ENCODE measurements at places on chromosomes 4 and X. TPM values are rescaled to one million over a fixed set of nuclear protein-coding genes. Genes with fewer than 3 reads are reported as not detected.

GRCh38 chrX:115940888-115941332, 229.6 kb upstream of the AGTR2 start:
- no peaks in the 10 kb centered on the region for H3K36me3 ChIP-seq
- H3K4me3 ChIP-seq: no peak overlapping the region
- peak; percentile 28 for DNase-seq
- no peaks in the 10 kb centered on the region for H3K27me3 ChIP-seq
- H3K4me1 ChIP-seq: peaks cover 1% of the 10 kb centered on the region
- H3K27ac ChIP-seq: no peak overlapping the region

- no peak overlapping the region for H3K27ac ChIP-seq
- no peak overlapping the region for H3K4me3 ChIP-seq
- H3K27me3 ChIP-seq: no peaks in the 10 kb centered on the region
- H3K36me3 ChIP-seq: no peaks in the 10 kb centered on the region
- no peak for DNase-seq
Measured at GRCh38 chr4:42673082-42673425, 16.1 kb upstream of the ATP8A1 start.

Gene FGFBP1
- not detected for total RNA-seq

- H3K4me3 ChIP-seq: no peak overlapping the region
- H3K4me1 ChIP-seq: no peaks in the 10 kb centered on the region
- H3K27ac ChIP-seq: no peak overlapping the region
- no peaks in the 10 kb centered on the region for H3K36me3 ChIP-seq
- no peak for DNase-seq
- no peaks in the 10 kb centered on the region for H3K27me3 ChIP-seq
Measured at GRCh38 chr4:138334346-138335016, 92.3 kb upstream of the SLC7A11 start.

- peaks cover 2% of the 10 kb centered on the region for H3K27me3 ChIP-seq
- H3K36me3 ChIP-seq: no peaks in the 10 kb centered on the region
- peaks cover 3% of the 10 kb centered on the region for H3K4me1 ChIP-seq
- no peak overlapping the region for H3K27ac ChIP-seq
- DNase-seq: no peak
Measured at GRCh38 chrX:41589634-41590270, 99.0 kb upstream of the GPR34 start.

- peak within 1 kb of the TSS; percentile 90 for H3K27ac ChIP-seq
- peaks cover 4% of the 10 kb centered on the region for H3K27me3 ChIP-seq
- DNase-seq: peak; percentile 73
Measured at GRCh38 chrX:110317820-110318663, at the start of gene AMMECR1. Gene AMMECR1, minus strand, starts transcription at chrX:110318085. Its CDS starts 14 bp downstream, at chrX:110318071.

- no peak overlapping the region for H3K27ac ChIP-seq
- no peak for DNase-seq
- H3K36me3 ChIP-seq: peaks cover 11% of the 10 kb centered on the region
- H3K27me3 ChIP-seq: no peaks in the 10 kb centered on the region
- no peaks in the 10 kb centered on the region for H3K4me1 ChIP-seq
Measured at GRCh38 chr4:97942137-97942536, 201.1 kb downstream of the STPG2 start.

Gene ATG4A
- 11.7 TPM for total RNA-seq

Gene NLRP2B
- total RNA-seq: not detected

Gene RTL3
- not detected for total RNA-seq

Gene ABCD1
- 13.5 TPM for total RNA-seq

DNA sequence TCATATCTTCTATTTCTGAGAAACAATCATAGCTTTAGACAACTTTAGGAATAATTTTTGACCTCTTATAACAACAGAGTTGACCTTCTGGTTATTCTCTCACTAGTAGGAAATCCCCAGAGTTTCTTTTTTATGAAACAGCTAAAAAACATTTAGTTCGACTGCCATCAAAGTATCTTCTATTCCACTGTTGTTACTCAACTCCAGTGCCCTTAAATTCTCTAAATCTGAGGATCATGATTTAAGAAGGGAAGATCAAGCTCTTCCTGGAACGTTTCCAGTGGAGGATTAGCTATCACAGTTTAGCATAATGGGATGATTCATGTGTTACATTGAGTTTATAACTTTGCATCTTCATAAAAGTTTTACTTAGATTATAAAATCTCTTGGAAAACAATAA, 134.9 kb upstream of the VEGFC start:
- H3K27ac ChIP-seq: no peak overlapping the region
- no peak for DNase-seq
- H3K4me3 ChIP-seq: no peak overlapping the region
- H3K27me3 ChIP-seq: no peaks in the 10 kb centered on the region

GRCh38 chr4:76326515-76326914, 20.0 kb downstream of the STBD1 start:
- H3K27me3 ChIP-seq: peaks cover 4% of the 10 kb centered on the region
- DNase-seq: no peak
- H3K36me3 ChIP-seq: peaks cover 9% of the 10 kb centered on the region
- H3K4me3 ChIP-seq: no peak overlapping the region
- H3K27ac ChIP-seq: no peak overlapping the region

DNA sequence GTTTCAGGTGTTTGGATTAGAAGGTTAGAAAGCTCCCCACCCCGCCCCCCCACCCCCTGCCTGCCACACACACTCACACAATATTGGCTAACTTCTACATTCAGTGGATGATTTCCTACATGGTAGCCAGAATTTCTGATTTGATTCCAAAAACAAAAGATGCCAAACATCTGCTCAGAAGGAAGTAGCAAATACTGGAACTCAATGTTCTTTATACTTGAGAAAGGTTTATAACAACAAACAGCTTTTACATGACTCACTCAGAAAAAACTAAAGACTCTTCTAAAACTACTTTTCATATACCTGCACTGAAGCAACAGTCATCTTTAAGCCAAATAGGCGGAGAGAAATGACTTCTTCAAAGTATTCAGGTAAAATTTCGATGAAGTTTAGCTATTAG, 750.5 kb upstream of the POU3F4 start:
- no peak for DNase-seq
- H3K27me3 ChIP-seq: peaks cover 3% of the 10 kb centered on the region

GRCh38 chr4:23348789-23349498, 540.9 kb downstream of the PPARGC1A start:
- no peak for DNase-seq
- H3K36me3 ChIP-seq: no peaks in the 10 kb centered on the region
- H3K4me1 ChIP-seq: peaks cover 8% of the 10 kb centered on the region
- H3K4me3 ChIP-seq: no peak overlapping the region
- no peak overlapping the region for H3K27ac ChIP-seq

GRCh38 chr4:53068755-53069330, 206.7 kb downstream of the RASL11B start:
- no peak overlapping the region for H3K27ac ChIP-seq
- H3K4me1 ChIP-seq: no peaks in the 10 kb centered on the region
- H3K27me3 ChIP-seq: no peaks in the 10 kb centered on the region

DNA sequence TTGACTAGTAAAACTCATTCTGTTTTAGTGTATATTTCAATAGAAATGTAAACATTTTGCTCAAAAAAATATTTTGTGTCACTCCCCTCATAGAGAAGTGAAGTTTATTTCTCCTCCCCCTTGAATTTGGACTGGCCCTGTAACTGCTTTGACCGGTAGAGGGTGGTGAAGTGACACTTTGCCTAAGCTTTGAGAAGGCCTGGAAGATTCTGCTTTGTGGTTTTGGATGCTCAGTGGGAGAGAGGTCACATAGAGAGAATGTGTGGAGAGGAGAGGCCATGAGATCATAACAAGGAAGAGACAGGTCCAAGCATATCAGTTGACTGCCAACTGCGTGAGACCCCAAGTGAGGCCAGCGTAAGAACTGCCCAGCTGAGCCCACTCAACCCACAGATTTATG, 19.1 kb upstream of the ARX start:
- no peak overlapping the region for H3K27ac ChIP-seq
- no peak overlapping the region for H3K4me3 ChIP-seq
- no peak for DNase-seq
- H3K36me3 ChIP-seq: no peaks in the 10 kb centered on the region
- no peaks in the 10 kb centered on the region for H3K27me3 ChIP-seq

GRCh38 chr4:8577046-8577445, 3.1 kb upstream of the GPR78 start:
- peaks cover 7% of the 10 kb centered on the region for H3K27me3 ChIP-seq
- H3K4me3 ChIP-seq: no peak overlapping the region
- H3K27ac ChIP-seq: no peak overlapping the region
- no peak for DNase-seq
- peaks cover 2% of the 10 kb centered on the region for H3K4me1 ChIP-seq

Gene PDE6B
- 2.3 TPM for total RNA-seq

DNA sequence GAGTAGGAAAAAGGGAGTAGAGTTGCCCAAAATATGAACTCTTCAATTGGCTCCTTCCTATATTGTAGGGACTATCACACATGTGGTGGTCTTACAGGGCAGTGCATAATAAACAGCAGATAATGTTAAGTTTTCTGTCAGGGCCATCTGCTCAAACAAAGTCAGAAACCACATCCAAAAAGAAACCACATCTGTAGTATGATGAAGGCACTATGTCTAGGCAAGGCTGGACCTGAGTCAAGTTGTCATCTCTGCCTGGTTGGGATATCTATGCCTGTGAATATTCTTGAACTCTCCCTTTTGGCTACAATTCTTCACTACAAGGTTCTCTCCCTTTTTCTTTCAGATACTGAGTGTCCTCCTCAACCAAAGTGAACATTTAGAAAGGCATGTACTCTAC, 109.4 kb upstream of the C1GALT1C1 start:
- no peaks in the 10 kb centered on the region for H3K36me3 ChIP-seq
- no peaks in the 10 kb centered on the region for H3K4me1 ChIP-seq
- DNase-seq: no peak
- H3K27ac ChIP-seq: no peak overlapping the region
- H3K4me3 ChIP-seq: no peak overlapping the region

- H3K27me3 ChIP-seq: no peaks in the 10 kb centered on the region
- H3K36me3 ChIP-seq: no peaks in the 10 kb centered on the region
- no peak overlapping the region for H3K4me3 ChIP-seq
- H3K27ac ChIP-seq: no peak overlapping the region
Measured at GRCh38 chr4:14877246-14878225, 124.7 kb upstream of the CPEB2 start.

GRCh38 chr4:15240764-15241163, 187.1 kb upstream of the C1QTNF7 start:
- no peaks in the 10 kb centered on the region for H3K4me1 ChIP-seq
- DNase-seq: no peak
- no peak overlapping the region for H3K27ac ChIP-seq
- no peaks in the 10 kb centered on the region for H3K36me3 ChIP-seq
- no peaks in the 10 kb centered on the region for H3K27me3 ChIP-seq
- H3K4me3 ChIP-seq: no peak overlapping the region

- H3K27me3 ChIP-seq: no peaks in the 10 kb centered on the region
- H3K27ac ChIP-seq: no peak overlapping the region
- no peaks in the 10 kb centered on the region for H3K36me3 ChIP-seq
- H3K4me3 ChIP-seq: no peak overlapping the region
- DNase-seq: no peak
Measured at GRCh38 chr4:124948976-124949597, 236.6 kb upstream of the ANKRD50 start.

DNA sequence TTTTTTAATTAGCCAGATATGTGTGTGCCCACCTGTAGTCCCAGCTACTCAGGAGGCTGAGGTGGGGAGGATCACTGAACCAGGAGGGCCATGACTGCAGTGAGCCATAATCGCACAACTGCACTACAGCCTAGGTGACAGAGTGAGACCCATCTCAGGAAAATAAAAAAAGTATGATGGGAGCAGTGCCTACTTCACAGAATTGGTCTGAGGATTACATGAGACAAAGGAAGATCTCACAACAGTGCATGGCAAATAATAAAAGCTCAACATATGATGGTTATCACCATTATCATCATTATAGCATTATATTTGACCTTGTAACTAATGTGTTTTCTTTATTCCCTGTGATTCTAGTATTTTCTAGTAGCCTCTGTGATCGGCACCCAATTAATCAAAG, 19.9 kb upstream of the DCHS2 start:
- H3K27ac ChIP-seq: no peak overlapping the region
- no peak overlapping the region for H3K4me3 ChIP-seq
- H3K27me3 ChIP-seq: peaks cover 7% of the 10 kb centered on the region
- DNase-seq: no peak
- H3K4me1 ChIP-seq: peaks cover 28% of the 10 kb centered on the region

- no peak for DNase-seq
- peaks cover 9% of the 10 kb centered on the region for H3K27me3 ChIP-seq
- H3K4me3 ChIP-seq: no peak overlapping the region
- no peak overlapping the region for H3K27ac ChIP-seq
- H3K36me3 ChIP-seq: peaks cover 9% of the 10 kb centered on the region
Measured at GRCh38 chr4:1055721-1056590, 44.5 kb downstream of the FGFRL1 start.

- H3K4me1 ChIP-seq: peaks cover 1% of the 10 kb centered on the region
- H3K27me3 ChIP-seq: no peaks in the 10 kb centered on the region
- H3K4me3 ChIP-seq: no peak overlapping the region
- H3K27ac ChIP-seq: no peak overlapping the region
Measured at GRCh38 chr4:13493793-13494192, 9.7 kb upstream of the RAB28 start.

GRCh38 chr4:17773135-17773698, 8.2 kb downstream of the FAM184B start:
- H3K4me1 ChIP-seq: no peaks in the 10 kb centered on the region
- H3K27me3 ChIP-seq: peaks cover 3% of the 10 kb centered on the region
- H3K27ac ChIP-seq: no peak overlapping the region
- no peak for DNase-seq

Gene BMX
- not detected for total RNA-seq

DNA sequence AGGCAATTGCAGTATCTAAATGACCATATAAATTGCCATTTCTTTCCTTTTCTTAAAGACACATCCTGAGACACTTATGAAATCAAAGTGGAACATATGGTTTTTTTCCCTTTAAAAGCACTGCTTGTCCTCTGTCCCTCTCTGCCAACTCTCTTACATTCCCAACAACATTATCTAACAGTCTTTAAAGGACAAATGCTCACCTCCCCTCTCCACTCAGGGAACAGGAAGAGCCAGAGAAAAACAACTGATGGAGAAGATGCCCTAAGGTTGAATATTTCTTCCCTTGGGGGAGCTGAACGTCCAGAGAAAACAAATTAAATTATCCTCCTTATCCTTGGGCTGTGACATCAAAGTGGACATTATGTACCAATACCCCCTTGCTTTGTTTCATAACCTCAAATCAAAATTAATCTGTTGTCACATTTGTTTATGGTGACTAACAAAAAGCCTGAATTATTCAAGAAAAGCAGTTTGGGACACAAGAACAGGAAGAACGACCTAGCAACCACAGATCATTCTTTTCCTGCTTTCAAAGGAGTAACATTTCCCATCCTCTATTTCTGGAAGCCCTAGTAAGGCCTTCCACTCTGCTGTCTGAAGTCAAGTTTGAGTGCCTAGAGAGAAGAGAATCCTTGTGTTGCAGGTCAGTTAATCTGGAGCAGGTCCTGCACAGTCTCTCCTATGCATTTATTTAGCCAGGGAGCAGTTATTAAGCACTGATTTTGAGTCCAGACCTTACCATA, 52.6 kb upstream of the PAGE1 start:
- no peaks in the 10 kb centered on the region for H3K27me3 ChIP-seq
- no peak overlapping the region for H3K4me3 ChIP-seq
- H3K4me1 ChIP-seq: peaks cover 2% of the 10 kb centered on the region

DNA sequence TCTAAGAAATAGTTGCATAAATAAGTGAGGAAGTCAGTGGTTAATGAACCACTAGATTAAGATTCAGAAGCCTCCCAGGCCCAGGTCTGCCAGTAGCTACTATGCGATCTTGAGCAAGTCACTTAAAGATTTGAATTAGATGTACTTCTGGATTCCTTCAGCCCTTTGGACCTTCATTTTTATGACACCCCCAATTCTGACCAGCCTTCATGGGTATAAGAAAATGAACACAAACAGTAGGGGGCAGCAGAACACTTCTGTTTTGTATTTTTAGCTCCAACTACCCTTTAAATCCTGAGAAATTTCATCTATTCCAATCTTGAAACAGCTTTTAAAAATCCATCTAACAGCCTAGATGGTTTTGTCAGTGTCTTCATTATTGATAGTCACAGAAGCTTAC, 19.0 kb downstream of the TMEM47 start:
- H3K36me3 ChIP-seq: no peaks in the 10 kb centered on the region
- H3K4me1 ChIP-seq: no peaks in the 10 kb centered on the region
- DNase-seq: no peak
- H3K4me3 ChIP-seq: no peak overlapping the region
- H3K27me3 ChIP-seq: no peaks in the 10 kb centered on the region
